Activated CD4-positive, alpha-beta T cell treated with anti-CD3 and anti-CD28 coated beads, Interleukin-2, Interleukin-4, amounts not matched to agents 100 ng/mL and 50 ng/mL, durations not matched to agents 16 hours and 8 hours (primary cell): ENCODE measurements at places on chromosomes 7 and 10.
A peak's percentile ranks its signal among the peaks of the same experiment; 100 is the strongest.

- DNase-seq = no peak
Measured at GRCh38 chr10:36023939-36024338, 381.8 kb upstream of the FZD8 start.

DNA sequence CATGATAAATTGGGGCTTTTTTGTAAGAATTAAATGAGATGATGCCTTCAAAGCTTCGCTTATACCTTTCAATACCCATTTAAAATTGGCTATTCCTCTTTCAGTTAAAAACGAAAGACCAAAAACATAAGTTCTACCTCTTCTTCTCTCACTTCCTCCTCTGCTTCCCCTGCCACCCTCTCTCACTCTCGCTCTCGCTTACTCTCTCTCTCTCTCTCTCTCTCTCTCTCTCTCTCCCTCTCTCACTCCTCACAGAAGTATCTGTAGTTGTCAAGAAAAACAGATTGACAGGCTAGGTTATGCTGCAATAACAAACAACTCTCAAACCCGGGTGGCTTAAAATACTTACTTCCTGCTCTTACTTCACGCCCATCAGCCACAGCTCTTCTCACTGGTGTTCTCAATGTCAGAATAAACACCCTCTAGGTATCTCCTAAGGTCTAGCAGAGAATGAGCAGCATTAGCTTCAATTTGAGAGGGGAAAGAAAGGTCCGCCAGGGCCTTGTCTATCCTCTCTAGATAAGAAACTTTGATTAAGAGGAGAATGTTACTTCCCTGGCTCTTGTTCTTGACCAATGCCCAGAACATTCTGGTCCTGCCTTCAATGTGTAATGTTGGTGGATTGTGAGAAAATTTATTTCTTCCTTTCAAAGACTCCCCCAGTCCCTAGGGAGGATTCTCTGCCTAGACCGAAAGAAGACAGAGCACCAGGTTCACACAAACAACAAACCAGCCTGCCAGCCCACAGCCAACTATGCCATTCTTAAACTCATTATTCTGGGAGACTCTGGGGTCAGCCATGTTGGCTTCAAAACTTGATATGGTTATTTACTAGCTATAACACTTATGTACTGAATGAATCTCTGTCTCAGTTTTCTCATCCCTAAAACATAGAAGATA is 1028.7 kb downstream of the XPNPEP1 start:
- DNase-seq = no peak

DNA sequence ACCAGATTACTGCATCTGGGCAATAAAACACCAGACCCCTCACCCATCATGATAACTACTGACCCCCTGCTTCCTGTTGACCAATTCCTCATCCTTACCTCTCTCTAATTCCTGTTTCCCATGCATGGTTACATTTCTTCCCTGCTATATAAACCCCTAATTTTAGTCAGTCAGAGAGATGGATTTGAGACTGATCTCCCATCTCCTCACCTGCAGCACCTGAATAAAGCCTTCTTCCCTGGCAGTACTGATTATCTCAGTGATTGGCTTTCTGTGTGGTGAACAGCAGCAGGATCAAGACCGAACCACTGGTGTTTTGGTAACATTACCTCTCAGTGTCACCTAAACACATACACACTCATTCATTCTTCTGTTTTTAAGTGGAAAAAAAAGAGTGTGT is 41.2 kb upstream of the SVIL start:
- DNase-seq = no peak

GRCh38 chr10:105837951-105838350 is 1196.9 kb downstream of the SORCS3 start:
- peak; percentile 25 for DNase-seq

DNA sequence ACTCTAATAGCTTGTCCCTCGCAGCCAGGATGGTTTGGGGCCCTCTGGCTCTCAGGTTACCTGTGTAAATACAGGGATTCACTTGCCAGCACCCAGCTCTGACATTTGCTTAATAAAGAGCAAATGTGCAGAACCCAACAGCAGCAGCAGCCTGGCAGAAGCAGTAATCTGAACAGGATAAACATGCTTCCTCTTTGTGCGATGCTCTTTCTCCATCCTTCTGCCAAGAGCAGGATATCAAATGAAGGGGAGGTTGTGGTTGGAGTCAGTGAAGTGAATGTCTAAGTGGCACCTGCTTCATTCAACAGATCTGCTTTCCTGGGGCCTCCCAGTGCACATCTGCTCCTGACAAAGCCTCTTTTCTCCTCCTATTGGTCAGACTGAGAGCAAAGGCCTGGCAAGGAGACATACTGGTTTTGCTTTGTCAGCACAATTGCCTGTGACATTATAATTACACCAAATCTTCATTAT is 130.3 kb downstream of the NRF1 start:
- DNase-seq = no peak
